Right lobe of liver (tissue), 6 donors: ENCODE measurements at places on chromosomes 2 and 18.

GRCh38 chr2:171579481-171579880 lies 57.2 kb downstream of the CYBRD1 start:
- DNase-seq: no peak

DNA sequence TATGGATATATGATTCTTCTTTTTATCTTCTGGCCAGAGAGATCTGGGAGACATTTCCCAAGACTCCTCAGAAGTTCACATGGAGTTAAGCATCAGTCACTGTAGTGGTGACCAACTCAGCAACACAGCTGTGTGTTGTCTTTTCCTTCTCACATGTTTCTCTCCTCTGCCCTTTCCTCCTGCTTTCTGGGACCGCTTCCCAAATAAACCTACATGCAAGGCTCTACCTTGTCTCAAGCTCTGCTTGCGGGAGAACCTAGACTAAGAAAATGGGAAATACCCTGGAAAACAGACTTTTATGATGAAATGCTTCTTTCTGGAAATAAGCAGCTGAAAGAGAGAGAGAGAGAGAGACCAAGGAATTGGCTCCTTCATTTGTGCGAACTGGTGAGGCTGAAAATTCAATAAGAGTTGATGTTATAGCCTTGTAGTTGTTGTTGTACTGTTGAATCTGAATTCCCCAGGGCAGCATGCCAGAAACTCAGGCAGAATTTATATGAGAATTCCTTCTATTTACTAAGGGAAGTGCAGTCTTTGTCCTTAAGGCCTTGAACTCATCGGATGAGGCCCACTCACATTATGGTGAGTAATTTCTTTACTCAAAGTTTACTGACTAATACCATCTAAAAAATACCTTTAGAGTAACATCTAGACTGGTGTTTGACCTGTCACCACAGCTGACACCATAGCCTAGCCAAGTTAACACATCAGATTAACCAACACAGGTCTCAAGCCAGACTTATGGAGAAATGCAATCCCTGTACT lies 22.7 kb upstream of the DSC1 start:
- DNase-seq: no peak

DNA sequence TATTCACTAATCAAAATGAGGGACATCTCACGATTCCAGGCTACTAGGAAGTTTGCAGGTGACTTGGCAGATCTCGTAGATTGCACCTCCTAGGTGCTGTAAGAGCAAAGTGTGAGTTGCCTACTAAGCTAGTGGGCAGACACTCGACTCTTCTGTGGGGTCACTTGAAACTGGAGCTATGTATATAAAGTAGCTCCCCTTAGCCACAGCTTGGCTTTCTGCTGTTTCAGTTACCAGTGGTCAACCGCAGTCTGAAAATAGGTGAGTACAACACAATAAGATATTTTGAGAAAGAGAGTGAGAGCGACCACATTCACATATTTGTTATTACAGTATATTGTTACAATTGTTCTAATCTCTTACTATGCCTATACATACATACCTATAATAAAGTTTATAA lies 23.3 kb downstream of the CTAGE1 start:
- DNase-seq: no peak

DNA sequence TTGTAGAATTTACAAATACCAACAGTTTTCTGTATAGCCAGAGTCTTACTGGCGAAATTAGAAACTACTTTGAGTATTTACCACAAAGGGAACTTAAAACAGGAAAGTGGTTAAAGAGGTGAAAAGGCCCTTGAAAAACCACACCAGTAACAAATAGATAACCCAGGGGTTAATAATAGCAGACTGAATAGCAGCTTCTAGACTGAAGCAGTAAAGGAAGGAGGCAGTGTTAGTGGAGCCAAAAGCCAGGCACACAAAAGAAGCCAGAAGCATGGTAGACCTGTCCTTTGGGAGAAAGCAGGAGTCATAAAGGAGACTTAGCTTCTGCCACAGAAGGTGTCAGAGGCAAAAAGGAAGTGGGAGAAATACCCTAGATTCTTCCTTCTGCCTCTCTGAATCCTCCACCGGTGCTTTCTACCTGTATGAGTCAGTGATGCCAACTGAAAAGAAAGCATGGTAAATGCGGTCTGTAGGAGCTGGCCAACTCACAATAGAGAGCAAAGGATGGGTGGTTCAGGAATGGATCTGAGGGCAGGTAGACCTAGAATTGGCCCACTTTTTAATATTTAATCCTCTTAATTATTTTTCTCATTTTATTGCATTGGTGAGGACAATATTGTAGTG lies 97.3 kb downstream of the ARL6IP6 start:
- no peak for DNase-seq

GRCh38 chr18:26335156-26335555 lies 108.9 kb downstream of the TAF4B start:
- no peak for DNase-seq

DNA sequence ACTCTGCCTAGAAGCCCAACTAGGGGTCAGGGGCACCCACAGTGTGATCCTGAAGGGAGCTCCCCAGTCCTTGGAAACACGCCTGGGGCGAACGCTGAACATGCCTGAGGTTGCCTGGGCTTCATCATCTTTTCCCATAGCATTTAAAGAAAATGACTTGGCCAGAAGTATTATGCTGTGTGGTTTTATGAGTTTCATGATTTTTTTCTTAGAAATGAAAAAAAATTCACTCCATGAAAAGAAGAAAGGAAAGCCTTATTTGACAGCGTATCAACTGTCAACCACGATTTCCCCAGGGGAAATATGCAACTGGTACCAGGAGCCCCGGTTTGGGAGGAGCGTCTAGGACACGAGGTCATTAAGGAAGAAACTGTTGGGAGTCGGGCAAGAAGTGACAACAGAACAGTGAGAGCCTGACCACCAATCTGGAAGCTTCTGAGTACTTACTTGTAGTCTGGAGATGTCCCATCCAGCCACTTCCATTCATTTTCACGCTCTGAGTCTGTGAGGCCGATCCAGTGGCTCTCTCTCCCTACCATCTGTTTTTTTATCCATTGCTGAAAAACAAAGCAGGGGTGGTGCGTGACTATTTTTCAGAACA lies 63.5 kb upstream of the THOC1 start:
- DNase-seq: no peak

DNA sequence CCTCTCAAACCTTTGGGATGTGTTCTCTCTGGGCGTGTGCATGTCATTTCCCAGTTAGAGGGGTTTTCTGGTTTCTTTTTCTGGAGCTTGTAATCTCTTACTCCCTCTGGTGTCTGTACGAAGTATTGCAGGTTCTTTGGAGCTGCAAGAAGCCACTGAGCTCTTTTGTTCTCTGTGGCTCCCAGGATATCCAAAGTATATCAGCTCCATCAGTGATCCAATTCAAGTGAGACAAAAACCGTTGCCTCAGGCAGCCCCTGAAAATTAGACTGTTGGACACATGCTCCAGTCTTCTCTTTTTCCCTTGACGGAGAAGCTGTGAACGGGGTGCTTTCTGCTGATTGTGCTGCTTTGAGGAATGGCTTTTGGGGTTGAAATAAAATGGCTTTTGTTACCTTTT lies 59.0 kb upstream of the LDLRAD4 start:
- no peak for DNase-seq

DNA sequence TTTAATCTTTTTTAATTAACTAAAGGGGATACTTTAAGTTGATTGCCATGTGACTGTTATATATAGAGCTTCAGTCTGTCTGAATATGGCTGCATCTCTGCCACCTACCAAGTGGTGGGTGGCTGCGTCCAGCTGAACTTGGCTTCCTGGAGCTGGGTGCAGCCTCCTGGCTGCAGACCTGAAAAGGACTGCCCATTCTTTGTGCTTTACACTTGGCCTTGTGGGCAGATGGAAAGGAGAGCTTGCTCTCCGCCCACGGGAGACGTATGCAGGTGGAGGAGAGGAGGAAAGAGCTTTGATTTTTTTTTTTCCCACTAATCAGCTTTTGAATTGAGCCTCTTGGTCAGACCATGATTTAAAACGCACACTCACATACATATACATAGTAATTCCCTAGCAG lies 34.7 kb downstream of the NCK2 start:
- DNase-seq: no peak

GRCh38 chr2:177355874-177356273 lies 36.7 kb upstream of the AGPS start:
- DNase-seq: no peak

GRCh38 chr2:71617266-71617665 lies 163.9 kb downstream of the DYSF start:
- peak; percentile 39 for DNase-seq

DNA sequence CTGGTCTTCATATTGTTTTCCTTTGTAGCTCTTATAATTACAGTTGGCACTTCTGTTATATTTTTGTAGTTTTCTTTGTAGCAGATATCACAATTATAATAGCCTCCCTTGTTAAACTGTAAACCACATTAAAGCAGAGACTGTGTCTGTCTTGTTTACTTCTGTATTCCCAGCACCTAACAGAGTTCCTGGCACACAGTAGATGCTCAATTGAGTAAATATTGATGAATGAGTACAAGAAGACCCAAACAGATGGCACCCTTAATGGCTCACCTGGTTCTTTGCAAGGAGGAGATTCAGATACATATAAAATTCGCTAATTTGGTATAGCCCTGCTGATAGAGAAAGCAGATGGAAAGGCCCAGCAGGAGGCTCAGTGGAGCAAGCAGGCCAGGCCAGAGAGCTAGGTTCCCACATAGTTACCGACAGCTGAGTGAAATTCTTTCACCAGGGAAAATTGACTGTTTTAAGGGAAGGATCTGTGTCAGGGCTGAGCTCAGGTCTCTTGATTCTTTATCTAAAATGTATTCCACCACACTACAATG lies 120.1 kb downstream of the NUP35 start:
- DNase-seq: no peak

GRCh38 chr2:8657423-8658062 lies 24.3 kb upstream of the ID2 start:
- no peak for DNase-seq

DNA sequence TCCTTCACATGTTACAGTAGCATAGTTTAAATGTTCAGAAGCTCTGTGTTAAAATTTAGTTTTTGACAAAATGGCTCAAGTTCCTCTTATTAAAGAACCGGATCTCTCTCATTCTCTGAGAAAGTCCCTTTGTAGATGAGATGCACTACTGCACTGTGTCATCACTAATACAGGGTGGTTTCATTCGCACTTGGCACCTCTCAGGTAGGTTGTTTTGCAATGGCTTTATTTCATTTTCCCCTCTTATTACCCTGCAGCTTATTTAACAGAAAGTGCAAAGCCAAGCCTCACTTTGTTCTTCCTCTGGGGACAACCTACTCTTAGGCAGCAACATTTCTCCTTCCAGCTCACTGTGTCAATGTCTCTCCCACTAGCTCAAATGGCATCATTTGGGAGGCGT lies 185.1 kb downstream of the DLGAP1 start:
- DNase-seq: no peak

DNA sequence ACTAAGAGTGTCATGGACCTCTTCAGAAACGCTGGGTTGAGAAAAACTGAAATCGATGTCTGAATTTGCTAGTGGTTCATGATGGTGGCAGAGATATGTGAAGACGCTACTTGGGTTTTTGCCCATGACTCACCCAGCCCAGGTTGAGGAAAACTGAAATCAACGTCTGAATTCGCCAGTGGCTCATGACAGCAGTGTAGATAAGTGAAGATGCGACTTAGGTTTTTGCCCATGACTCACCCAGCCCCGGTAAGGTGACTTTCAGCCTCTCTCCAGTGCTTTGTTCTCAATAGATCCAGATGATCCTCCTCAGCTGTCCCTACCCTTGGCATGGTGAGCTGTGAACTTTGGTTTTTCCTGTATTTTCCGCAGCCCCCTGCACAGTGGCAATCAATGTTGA lies 105.3 kb upstream of the SIX3 start:
- no peak for DNase-seq

DNA sequence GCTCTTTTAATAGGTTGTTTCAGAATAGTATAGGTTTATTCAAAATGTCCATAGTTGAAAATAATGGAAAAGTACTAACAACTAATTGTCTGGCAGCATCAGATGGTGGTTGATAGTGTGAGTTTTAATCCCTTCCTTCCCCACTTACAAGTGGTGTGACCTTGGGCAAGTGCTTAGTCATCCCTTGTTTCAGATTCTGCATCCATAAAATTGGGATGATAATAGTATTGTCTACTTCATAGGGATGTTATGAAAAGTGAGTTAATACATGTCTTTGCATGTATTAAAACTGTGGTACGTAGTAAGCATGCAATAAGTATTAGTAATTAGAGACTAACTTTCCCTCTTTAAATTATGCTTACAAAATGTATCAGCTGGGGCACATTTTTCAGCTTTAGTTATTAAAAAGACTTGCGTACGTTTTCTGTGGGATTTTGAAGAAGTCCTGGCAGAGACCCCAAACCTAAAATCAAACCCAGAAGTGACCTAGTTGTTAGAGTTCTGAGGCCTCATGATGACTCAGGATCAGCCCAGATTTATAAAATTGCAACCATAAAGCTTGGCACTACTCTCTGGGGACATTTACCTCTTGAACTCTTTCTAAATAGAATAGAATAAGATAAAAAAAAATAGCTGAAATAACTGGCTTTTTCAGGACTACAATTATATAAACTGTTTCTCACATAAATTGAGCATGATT lies 8.6 kb downstream of the ITGA4 start:
- no peak for DNase-seq

GRCh38 chr2:40332191-40332826 lies 119.6 kb downstream of the SLC8A1 start:
- no peak for DNase-seq

DNA sequence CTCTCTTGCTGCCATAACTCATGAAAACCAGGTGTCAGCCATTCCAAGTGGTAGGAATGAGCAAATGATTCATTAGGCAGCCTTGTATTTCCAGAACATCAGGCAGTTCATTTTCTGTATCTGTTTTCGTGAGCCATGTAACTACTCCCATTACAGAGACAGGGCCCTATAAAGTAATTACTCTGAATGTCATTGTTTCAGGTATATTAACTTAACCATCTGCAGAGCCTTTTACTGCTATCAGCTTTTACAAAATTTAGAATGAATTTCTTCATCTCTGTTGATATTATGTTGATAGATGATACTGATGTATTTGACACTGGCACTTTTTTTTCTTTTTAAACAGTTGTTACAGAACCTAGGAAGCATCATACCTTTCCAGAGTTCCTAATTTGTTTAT lies 69.9 kb downstream of the MGAT5 start:
- no peak for DNase-seq

- DNase-seq: no peak
Measured at GRCh38 chr2:241673189-241673663, 13.4 kb downstream of the DTYMK start.

DNA sequence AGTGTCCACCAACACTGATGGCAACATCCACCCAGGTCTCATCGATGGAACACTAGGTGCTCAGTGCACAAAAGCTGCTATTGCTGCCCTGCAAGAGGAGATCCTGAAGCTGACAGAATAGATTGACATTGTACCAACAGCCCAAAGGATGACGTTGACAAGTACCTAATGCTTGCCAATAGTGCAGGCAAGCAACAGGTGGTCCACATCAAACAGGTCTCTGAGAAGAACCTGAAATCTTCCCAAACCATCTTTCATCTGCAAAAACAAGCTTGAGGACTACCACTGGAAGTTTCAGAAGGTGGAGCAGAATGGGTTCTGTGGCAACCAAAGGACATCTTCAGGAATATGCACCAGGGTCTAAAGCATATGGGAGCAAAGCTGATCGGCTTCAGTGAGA lies 15.8 kb upstream of the PROKR1 start:
- DNase-seq: no peak
